ENCODE measurements at places on chromosomes 4 and X.

- DNase-seq, result peak; percentile 19
These were observed 54.9 kb downstream of the STOX2 start for GRCh38 chr4:183960046-183960420.

DNA sequence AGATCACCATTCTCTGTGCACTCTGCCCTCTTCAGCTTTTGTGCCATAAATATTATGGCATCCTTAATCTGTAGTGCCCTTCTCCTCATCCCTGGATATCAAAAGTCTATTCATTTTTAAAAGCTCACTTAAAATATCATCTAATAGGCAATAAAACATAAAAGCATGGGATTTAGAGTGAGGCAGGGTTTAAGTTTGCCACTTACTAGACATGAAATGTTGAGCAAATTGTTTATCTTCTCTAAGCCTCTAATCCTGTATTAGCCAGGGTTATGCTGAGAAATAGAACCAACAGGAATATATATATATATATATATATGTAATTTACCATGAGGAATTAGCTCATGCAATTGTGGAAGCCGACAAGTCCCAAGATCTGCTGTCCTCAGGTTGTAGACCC, 472.4 kb upstream of the HS3ST1 start:
- DNase-seq, result no peak

DNA sequence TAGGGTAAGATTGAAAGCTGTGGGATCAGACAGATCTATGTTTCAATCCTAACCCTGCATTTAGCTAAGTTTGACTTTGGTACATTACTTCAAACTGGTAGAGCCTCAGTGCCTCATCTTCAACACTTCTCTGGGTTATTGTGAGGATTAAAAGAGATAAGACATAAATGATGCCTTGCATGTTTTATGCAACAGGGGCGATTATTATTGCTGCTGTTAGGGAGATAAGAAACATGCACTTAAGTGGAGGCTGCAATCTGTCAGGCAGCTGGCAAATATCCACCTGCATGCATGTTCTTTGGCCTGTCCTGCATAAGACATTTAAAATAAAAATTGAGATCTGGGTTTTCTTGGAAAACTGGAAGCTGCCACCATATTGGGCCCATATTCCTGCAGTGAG, 24.6 kb downstream of the UNC5C start:
- no peak for DNase-seq

GRCh38 chrX:47814851-47815250, 21.9 kb upstream of the ZNF81 start:
- DNase-seq, result no peak

- DNase-seq, result no peak
These were observed 13.3 kb upstream of the ABRAXAS1 start for GRCh38 chr4:83498187-83498586.

- peak; percentile 58 for DNase-seq
These were observed 52.5 kb downstream of the SYNPO2 start for GRCh38 chr4:118941149-118941548.

GRCh38 chrX:110881971-110882370, 86.4 kb upstream of the CHRDL1 start:
- no peak for DNase-seq

DNA sequence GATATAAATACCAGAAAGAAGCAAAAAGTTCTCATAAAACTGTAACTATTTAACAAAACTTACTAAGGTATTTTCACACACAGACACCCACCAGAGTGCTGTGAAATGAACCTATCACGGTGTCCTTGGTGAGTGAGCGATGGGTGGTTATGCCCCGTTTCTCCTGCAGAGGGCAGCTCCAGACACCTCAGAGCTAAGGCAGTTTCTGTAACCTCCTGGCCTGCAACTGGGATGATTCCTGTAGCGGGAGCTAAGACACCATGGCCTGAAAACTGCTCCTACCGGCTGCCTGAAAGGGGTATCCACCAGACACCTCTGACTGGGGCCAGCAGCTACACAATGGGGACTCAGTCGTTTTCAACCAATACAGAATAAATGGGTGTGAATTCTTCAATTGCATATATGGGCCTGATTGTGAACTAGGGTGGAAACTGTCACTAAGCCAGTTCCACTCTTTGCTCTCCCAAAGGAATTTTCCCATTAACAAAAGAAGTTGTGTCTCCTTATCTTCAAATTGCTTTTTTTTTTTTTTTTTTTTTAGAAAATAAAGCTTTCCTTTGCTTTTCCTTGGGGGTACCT, 2375.8 kb upstream of the TENM3 start:
- DNase-seq, result peak; percentile 64

GRCh38 chr4:171812333-171812664, 905 bp upstream of the GALNTL6 start:
- DNase-seq, result peak; percentile 33

- peak; percentile 99 for DNase-seq
These were observed at the start of gene PYURF for GRCh38 chr4:88523325-88524129. Gene PYURF (minus strand): TSS chr4:88523776. CDS start chr4:88523700, 76 bp downstream.

DNA sequence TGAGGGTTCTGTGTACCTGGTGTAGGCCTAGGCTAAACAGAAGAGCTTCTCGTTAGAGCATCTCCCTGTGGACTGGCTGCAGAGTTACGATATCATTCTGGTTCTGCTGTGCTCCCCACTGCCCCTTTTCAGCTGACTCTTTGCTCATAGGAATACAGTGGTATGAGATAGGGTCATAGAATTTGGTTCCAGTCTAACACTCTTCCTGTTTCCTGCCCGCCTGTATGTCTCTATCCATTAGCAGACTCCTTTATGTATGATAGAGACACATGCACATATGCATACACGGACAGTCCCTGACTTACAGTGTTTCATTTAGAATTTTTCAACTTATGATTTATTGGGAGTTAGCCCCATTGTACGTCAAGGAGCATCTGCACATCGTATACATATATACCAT, 15.3 kb downstream of the RNF4 start:
- DNase-seq, result no peak

DNA sequence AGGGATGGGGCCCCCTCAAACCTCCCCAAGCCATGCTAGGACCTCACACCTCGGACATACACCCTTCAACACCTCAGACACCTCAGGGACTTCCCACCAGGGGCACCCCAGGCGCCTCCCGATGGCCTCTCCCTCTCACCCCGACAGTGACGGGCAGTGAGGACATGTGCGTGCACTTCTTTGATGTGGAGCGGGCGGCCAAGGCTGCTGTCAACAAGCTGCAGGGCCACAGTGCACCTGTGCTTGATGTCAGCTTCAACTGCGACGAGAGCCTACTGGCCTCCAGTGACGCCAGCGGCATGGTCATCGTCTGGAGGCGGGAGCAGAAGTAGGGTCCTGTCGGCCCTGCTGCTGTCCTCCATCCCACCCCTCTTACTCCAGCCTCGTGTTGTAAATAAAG, 7.4 kb downstream of the WDR13 start:
- DNase-seq, result no peak

DNA sequence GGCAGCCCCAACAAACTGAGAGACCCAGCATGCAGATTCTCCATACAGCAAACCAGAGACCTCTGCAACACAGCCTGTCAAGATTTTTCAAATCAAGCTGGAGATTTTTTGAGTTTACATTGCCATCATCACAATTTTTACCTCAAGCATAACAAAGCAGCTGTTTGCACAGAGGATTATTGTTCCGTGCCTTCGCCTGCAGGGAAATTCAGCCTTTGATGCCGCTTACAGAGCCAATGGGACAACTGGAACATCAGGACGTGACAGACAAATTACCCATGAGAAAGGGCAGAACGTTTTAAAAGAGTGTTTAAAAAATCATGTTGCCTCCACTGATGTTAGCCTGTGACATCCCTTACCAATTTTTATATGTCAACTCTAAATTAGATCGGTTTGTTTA, 363.7 kb downstream of the FBXW7 start:
- DNase-seq, result no peak

- DNase-seq, result peak; percentile 85
These were observed 12.5 kb upstream of the MAB21L2 start for GRCh38 chr4:150569384-150569987.

DNA sequence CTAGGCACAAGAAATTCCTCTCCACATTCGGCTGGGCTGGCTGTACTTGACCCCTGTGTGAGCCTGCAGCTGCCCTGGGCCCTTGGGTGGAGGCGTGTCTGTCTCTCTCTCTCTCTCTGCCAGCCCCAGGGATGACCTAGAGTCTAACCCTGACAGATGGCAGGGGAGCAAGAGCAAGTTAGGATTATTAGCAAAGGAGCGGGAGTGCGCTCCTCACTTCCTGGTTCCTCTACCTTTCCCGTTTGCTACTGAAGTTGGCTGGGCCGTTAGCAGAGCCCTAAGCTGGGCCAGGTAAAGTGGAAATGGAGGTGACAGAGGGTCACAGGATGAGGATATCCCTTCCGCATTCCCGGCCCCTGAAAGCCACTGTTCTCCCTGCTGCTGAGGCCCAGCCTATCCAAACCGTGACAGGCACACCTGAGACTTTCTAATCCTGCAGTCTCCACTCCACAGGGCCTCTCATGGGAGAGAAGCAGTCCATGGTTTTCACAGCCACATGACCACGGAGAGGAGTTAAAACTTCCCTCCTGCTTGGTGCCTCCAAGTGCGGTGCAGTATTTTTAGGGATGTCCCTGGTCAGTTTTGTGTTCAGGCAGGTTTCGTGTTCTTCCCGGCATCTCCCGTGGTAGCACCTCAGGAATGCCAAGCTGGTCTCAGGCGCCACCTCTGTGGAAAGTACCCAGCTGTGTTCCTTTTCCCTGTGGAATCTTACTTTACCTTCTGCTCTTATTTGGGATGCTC, 79.3 kb downstream of the CLDN22 start:
- no peak for DNase-seq

DNA sequence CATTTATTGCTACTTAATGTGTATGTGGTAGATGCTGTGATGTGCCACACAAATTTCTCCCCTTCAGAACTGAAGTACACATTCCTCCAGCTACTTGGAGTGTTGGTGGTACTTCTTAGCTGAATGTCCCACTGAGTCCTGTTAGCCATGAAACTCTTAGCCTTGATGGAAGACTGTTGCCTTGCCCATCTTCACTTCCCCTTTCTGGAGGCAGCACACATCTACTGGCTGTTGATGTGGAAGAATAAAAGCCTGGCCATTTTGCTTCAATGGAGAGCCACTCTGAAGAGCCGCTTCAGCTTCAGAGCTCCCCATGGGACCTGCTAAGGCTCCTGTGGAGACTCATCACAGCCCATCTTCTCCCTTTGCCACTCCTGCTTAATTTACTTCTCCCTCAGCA, 157.7 kb upstream of the PITX2 start:
- DNase-seq, result no peak

DNA sequence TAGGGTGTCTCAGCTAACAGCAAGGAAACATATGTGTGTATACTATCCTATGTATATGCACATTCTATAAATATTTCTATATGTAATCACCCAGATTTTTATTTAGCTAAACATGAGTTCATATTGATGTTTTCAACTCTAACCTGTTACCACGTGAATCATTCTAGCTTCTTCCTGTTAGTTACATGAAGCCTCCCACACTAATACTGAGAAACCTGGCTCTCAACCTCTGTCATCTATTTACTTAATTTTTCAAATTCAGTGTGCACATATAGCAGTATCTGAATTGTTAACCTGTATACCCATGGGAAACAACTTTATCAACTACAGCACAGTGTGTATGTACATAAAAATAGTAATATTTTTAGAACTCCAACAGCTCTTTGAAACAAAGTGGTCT, 57.3 kb downstream of the KLF8 start:
- no peak for DNase-seq

DNA sequence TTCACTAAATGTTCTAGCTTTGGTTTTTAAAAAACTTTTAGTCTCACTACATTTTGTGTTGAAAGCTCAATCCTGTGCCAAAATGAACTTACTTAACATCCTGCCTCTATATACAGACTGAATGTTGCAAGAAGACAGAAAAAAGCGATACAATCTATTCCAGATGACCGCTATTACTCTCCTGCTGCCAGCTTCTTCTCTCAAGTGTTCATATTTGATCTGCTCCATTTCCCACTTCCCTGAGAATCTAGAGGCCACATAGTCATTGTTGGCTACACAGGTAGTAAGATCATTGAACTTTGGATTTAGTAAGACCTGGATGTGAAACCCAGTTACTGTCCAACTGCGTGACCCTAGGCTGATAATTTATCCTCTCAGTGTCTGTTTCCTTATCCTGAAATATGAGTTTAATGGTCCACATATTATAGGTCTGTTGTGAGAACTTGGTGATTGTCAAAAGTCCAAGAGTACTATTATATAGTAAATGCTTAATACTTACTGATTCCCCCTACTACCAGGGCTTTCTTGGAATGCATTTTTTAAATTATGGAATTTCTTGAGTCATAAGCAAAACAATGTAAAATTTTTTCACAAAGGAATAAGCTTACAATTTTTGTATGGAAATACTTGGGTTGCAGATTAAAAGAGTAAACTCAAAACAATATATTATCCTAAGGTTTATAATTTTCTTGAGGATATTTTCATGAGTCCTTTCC, 976.8 kb upstream of the ADGRL3 start:
- peak; percentile 87 for DNase-seq

- peak; percentile 93 for DNase-seq
These were observed 342.4 kb downstream of the BCOR start for GRCh38 chrX:39755143-39756032.

GRCh38 chr4:184316821-184317220, 99.1 kb upstream of the ENPP6 start:
- DNase-seq, result no peak

GRCh38 chr4:47786958-47787370, 50.9 kb downstream of the CORIN start:
- no peak for DNase-seq

DNA sequence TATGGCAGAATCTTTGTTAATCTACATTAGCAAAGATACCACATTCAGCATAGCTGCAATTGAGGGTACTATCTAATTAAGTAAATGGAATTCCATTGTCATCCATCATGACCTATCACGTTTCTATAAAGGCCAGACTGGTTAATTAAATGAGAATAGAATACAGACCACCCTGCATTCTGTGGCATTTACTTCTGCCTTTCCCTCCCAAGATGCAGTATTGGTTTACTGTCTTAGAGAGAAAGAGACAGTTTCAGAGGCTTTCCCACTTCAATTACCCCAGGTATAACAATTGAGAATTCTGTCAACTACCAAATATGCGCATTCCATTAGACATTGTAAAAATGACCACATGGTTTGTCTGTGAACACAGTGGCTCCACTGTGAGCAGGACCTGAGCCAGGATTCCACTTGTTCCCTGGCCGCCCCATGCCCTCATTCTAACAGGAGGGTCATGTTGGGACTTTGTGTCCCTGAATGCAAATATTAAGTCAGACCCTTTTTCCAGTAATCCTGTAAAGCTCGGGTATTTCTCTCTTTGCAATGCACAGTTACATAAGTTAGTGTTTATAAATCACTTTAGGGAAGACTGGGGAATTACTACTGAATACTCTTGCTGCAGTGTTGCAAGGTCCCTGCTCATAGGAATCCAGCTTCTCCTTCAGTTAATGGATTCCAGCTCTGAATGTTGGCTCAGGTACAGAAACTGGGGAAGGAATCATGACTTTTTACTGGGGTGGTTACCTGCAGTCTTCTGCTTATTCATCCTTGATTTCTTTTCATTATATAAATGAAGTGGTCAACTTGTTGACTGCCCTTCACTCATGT, 261.0 kb downstream of the PDGFC start:
- peak; percentile 64 for DNase-seq
